Endothelial cell (in vitro differentiated cells): ENCODE measurements at places on chromosomes 12 and 14.
A peak's percentile ranks its signal among the peaks of the same experiment; 100 is the strongest.

- DNase-seq: no peak
- H3K4me3 ChIP-seq: no peak overlapping the region
- H3K27ac ChIP-seq: no peak overlapping the region
- no peaks in the 10 kb centered on the region for H3K4me1 ChIP-seq
These were observed 27.3 kb upstream of the SPTSSA start for GRCh38 chr14:34489324-34489723.

DNA sequence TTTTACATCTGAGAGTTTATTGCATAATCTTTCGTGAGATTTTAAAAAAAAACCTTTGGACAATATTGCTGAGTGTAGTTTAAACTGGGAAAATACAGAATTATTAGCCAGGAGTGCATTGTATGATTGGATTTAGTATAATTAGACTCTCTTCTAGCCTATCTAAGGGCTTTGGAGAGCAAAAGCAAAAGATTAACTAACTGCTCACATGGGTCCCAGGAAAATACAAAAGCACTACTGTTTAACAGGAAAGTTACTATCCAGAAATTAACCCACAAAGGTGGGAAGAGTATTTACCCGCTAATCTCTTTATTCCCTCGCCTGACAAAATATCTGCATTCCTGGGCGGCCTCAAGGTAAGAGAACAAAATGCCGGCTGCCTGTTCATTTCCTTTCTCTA is 309.5 kb downstream of the ATXN7L3B start:
- H3K36me3 ChIP-seq: no peaks in the 10 kb centered on the region
- DNase-seq: no peak
- no peaks in the 10 kb centered on the region for H3K27me3 ChIP-seq
- H3K4me1 ChIP-seq: no peaks in the 10 kb centered on the region
- H3K27ac ChIP-seq: no peak overlapping the region

DNA sequence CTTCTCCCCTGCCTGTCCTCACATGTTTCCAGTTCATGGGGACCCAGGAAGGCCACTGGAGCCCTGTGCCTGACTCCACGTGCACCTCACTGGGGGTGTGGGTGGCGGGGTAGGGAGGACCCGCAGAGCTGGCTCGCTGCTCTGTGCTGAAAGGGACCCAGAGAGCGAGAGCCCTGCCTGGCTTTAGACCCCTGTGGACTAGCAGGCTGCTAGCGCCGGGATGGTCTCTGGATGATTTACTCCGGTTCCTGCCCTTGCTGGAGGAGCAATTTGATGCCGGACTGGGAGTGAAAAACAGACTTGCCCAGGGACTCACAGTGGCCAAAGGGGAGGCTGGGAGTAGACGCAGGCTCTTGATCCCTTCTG is 49.0 kb downstream of the NTF3 start:
- H3K27ac ChIP-seq: no peak overlapping the region
- DNase-seq: no peak
- H3K36me3 ChIP-seq: no peaks in the 10 kb centered on the region

- no peak overlapping the region for H3K27ac ChIP-seq
- H3K36me3 ChIP-seq: no peaks in the 10 kb centered on the region
- H3K4me1 ChIP-seq: no peaks in the 10 kb centered on the region
- no peak overlapping the region for H3K4me3 ChIP-seq
These were observed 177.8 kb upstream of the DIO2 start for GRCh38 chr14:80388980-80389711.

GRCh38 chr12:27498761-27499160 is 25.2 kb upstream of the PPFIBP1 start:
- no peak overlapping the region for H3K27ac ChIP-seq
- no peaks in the 10 kb centered on the region for H3K27me3 ChIP-seq
- DNase-seq: no peak
- H3K36me3 ChIP-seq: no peaks in the 10 kb centered on the region
- no peak overlapping the region for H3K4me3 ChIP-seq
- H3K4me1 ChIP-seq: peaks cover 13% of the 10 kb centered on the region

DNA sequence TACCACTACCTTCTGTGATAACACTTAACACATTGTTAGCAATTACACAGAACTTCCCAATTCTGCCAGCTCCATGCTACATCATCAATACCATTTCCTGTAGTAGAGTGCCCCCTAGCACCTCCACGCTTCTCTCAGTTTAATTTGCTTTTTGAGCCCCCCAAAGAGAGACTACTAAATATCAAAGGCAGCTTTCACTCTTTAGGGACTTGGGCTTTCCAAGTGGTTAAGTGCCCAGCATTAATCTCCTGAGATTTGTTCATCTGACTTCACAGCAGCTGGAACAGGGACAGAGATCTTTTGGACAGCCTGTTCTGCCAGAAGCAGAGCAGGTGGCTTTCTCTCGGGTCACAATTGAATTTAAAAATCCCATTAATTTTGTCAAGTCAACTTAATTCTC is 954.9 kb downstream of the DIO2 start:
- no peak for DNase-seq
- no peaks in the 10 kb centered on the region for H3K4me1 ChIP-seq
- H3K4me3 ChIP-seq: no peak overlapping the region
- no peak overlapping the region for H3K27ac ChIP-seq

GRCh38 chr12:14612898-14613445 is 45.3 kb upstream of the PLBD1 start:
- H3K4me3 ChIP-seq: no peak overlapping the region
- H3K36me3 ChIP-seq: no peaks in the 10 kb centered on the region
- DNase-seq: no peak
- H3K4me1 ChIP-seq: peaks cover 26% of the 10 kb centered on the region

GRCh38 chr14:25053585-25053984 is 3.6 kb upstream of the STXBP6 start:
- H3K4me1 ChIP-seq: peaks cover 13% of the 10 kb centered on the region
- H3K36me3 ChIP-seq: no peaks in the 10 kb centered on the region
- H3K27me3 ChIP-seq: peaks cover 10% of the 10 kb centered on the region
- no peak overlapping the region for H3K4me3 ChIP-seq

- peaks cover 5% of the 10 kb centered on the region for H3K4me1 ChIP-seq
- DNase-seq: no peak
- H3K27ac ChIP-seq: no peak overlapping the region
- H3K36me3 ChIP-seq: peaks cover 21% of the 10 kb centered on the region
These were observed 93.3 kb downstream of the ERGIC2 start for GRCh38 chr12:29287622-29288021.

- H3K4me1 ChIP-seq: peaks cover 18% of the 10 kb centered on the region
- no peak for DNase-seq
- H3K27ac ChIP-seq: no peak overlapping the region
These were observed 1.8 kb upstream of the CKAP4 start for GRCh38 chr12:106249411-106250135.

GRCh38 chr14:105158794-105159193 is 9.8 kb downstream of the JAG2 start:
- no peak overlapping the region for H3K4me3 ChIP-seq
- peaks cover 26% of the 10 kb centered on the region for H3K4me1 ChIP-seq
- H3K27ac ChIP-seq: no peak overlapping the region
- DNase-seq: no peak
- H3K27me3 ChIP-seq: peaks cover 21% of the 10 kb centered on the region
- H3K36me3 ChIP-seq: no peaks in the 10 kb centered on the region

GRCh38 chr12:68287106-68287505 is 33.7 kb upstream of the IL22 start:
- H3K4me1 ChIP-seq: no peaks in the 10 kb centered on the region
- no peak overlapping the region for H3K27ac ChIP-seq
- no peak overlapping the region for H3K4me3 ChIP-seq
- DNase-seq: no peak

GRCh38 chr14:67221982-67222328 is 19.3 kb upstream of the PALS1 start:
- H3K36me3 ChIP-seq: peaks cover 3% of the 10 kb centered on the region
- peaks cover 2% of the 10 kb centered on the region for H3K4me1 ChIP-seq
- no peak for DNase-seq
- H3K27me3 ChIP-seq: peaks cover 4% of the 10 kb centered on the region

- no peak for DNase-seq
- H3K27me3 ChIP-seq: peaks cover 2% of the 10 kb centered on the region
- H3K4me3 ChIP-seq: no peak overlapping the region
- H3K36me3 ChIP-seq: no peaks in the 10 kb centered on the region
- no peak overlapping the region for H3K27ac ChIP-seq
These were observed 931.2 kb downstream of the NRXN3 start for GRCh38 chr14:79101388-79101787.

- no peaks in the 10 kb centered on the region for H3K36me3 ChIP-seq
- peak overlapping the region; percentile 80 for H3K27ac ChIP-seq
- no peak overlapping the region for H3K4me3 ChIP-seq
- H3K27me3 ChIP-seq: peaks cover 4% of the 10 kb centered on the region
- no peak for DNase-seq
- H3K4me1 ChIP-seq: peaks cover 16% of the 10 kb centered on the region
These were observed 21.0 kb downstream of the CFAP54 start for GRCh38 chr12:96510306-96510764.

GRCh38 chr14:61091657-61092273 is 110.7 kb downstream of the SLC38A6 start:
- no peaks in the 10 kb centered on the region for H3K4me1 ChIP-seq
- no peak overlapping the region for H3K4me3 ChIP-seq
- peaks cover 3% of the 10 kb centered on the region for H3K27me3 ChIP-seq
- H3K27ac ChIP-seq: no peak overlapping the region
- DNase-seq: no peak

DNA sequence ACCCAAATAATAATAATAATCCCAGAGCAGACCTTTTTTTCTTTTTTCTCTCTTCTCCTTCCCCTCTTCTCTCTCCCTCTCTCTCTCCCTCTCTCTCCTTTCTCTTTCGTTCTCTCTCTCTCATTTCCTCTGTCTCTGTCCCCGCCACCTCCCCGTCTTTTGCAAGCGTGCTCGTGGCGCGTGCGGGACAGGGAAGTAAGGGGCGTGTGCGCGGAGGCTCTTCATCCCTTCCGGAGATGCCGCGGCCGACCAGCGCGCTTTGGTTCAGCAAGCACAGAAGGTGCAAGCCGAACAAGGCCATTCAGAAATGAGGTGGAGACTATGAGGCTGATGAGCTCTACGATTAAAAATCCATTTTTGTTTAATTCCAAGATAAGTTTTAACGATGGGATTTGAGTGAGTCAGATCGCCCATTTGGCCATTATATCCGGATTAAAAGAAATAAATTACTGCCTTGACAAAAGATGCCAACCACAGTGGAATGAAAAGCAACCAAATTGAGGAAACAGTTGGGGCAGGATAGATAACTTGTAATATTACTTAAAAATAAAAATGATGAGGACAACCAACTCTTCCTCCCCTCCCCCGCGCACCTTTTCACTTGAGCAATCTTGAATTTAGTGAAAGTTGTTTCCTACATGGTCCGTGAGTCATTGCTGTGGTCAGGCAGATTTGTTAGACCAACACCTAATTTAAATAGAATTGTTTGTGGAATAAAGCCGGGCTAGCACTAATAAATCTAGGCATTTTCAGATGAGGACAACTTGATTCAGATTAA is 1.2 kb upstream of the AMIGO2 start:
- H3K4me3 ChIP-seq: peak overlapping the region; percentile 92
- H3K4me1 ChIP-seq: peaks cover 67% of the 10 kb centered on the region
- H3K27me3 ChIP-seq: peaks cover 7% of the 10 kb centered on the region
- no peaks in the 10 kb centered on the region for H3K36me3 ChIP-seq
- peak overlapping the region; percentile 94 for H3K27ac ChIP-seq

- DNase-seq: no peak
- no peak overlapping the region for H3K27ac ChIP-seq
- no peak overlapping the region for H3K4me3 ChIP-seq
- peaks cover 17% of the 10 kb centered on the region for H3K4me1 ChIP-seq
- peaks cover 10% of the 10 kb centered on the region for H3K36me3 ChIP-seq
These were observed 3.0 kb upstream of the TAS2R14 start for GRCh38 chr12:10941916-10942607.

- H3K36me3 ChIP-seq: no peaks in the 10 kb centered on the region
- peak; percentile 52 for DNase-seq
- H3K27me3 ChIP-seq: no peaks in the 10 kb centered on the region
- no peak overlapping the region for H3K27ac ChIP-seq
These were observed 95.9 kb downstream of the OTOGL start for GRCh38 chr12:80195074-80195726.

GRCh38 chr12:7154042-7154441 is 23.9 kb downstream of the CLSTN3 start:
- peaks cover 6% of the 10 kb centered on the region for H3K27me3 ChIP-seq
- no peak overlapping the region for H3K27ac ChIP-seq
- DNase-seq: no peak
- H3K4me3 ChIP-seq: no peak overlapping the region
- H3K36me3 ChIP-seq: peaks cover 43% of the 10 kb centered on the region

DNA sequence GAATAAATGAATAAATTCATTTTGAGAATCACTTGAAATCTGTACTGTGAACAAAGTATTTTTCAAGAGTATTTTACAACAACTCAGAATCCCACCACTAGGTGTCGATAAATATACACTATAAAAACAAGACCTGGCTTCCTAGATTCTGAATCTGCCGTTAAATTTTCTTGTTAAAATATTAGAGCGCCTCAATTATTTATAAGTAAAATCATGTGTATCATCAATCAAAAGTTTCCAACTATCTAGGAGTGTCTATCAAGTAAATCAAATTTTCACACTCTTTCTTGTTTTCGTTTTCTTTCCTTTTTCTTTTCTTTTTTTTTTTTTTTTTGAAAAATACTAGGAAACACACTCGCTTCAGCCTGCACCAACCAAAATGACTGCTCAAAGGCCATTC is 179.2 kb upstream of the DCN start:
- no peaks in the 10 kb centered on the region for H3K27me3 ChIP-seq
- DNase-seq: no peak
- H3K27ac ChIP-seq: no peak overlapping the region

DNA sequence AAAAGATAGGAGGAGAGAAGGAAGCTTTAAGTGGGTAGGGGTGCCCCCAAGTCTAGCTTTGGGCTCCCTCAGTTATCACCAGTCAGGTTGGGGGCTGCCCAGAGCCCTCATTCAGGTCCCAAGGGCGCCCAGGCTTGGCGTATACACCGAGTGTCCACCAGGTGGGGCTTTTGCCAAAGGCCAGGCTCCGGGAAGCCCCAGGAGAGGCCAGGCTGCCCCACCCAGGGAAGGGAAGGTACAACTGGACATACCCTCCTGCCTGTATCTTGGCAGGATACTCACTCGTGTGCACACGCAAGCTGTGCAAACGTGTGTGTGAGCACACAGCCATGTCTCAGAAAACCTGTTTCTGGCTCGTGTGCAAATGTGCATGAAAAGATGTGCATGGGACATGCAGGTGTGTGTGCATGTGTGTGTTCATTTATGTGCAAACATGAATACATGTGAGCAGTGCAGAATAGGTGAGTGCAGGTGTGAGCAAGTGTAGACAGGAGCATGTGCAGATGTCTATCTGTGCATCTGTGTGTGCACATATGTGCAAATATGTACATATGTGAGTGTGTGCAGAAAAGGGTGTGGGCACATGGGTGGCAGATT is 103.9 kb upstream of the MYL2 start:
- no peak overlapping the region for H3K27ac ChIP-seq
- no peaks in the 10 kb centered on the region for H3K36me3 ChIP-seq
- no peaks in the 10 kb centered on the region for H3K4me1 ChIP-seq
- no peak overlapping the region for H3K4me3 ChIP-seq

GRCh38 chr14:99636487-99636886 is 8.4 kb upstream of the HHIPL1 start:
- H3K27me3 ChIP-seq: peaks cover 7% of the 10 kb centered on the region
- no peaks in the 10 kb centered on the region for H3K36me3 ChIP-seq
- peaks cover 6% of the 10 kb centered on the region for H3K4me1 ChIP-seq

DNA sequence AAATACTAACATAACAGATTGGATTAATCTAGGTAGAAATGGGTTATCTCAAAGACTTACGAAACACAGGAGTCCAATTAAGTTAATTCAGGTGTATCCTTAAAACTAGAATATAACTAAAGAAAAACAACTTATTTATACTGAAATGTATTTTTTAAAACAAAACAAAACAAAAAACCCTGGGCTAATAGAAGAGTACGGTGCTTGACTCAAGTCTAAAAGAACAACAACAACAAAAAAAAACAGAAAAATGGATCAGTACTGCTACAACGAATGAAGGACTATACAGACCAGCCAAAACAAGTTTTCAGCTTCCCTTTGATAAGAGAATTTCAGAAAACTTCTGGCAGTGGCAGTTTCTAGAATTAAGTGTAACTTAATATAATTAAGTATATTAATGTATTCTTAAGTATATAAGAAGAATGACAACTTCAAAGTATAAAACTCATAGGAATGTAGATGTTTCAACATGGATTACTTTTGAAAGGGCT is 120.1 kb upstream of the EGLN3 start:
- H3K27me3 ChIP-seq: no peaks in the 10 kb centered on the region
- DNase-seq: no peak
